ENCODE measurements at places on chromosomes 12 and 14. TPM values are rescaled to one million over a fixed set of nuclear protein-coding genes. Genes with fewer than 3 reads are reported as not detected.
A peak's percentile ranks its signal among the peaks of the same experiment; 100 is the strongest.

SLC25A47 gene
- total RNA-seq: not detected

CCDC38 gene
- not detected for total RNA-seq

ANKS1B gene
- total RNA-seq: not detected

P2RX7 gene
- 6.3 TPM for total RNA-seq

PRORP gene
- 37.9 TPM for total RNA-seq

OASL gene
- total RNA-seq: 13.4 TPM

CPNE8 gene
- total RNA-seq: 3.5 TPM

OR4K13 gene
- not detected for total RNA-seq

OTX2 gene
- not detected for total RNA-seq

PPFIA2 gene
- not detected for total RNA-seq

ZFHX2 gene
- total RNA-seq: 0.57 TPM

DNA sequence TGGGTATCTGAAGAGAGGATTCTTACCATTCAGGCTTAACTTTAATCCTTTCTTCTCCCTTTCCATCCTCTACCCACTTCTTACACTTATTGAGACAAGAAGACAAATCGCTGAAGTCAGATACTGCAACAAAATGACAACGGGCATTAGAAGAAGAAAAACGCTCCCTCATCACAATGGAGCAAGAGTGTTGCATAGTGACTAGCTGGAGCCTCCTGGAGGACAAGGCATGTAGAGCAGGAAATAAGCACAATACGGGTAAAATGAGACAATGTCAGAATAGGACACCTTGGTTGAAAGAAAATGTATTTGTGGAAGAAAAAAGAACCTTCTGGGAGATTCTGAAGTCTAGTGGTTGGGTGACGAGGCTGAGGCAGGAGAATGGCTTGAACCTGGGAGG lies 501.0 kb downstream of the RERGL start:
- DNase-seq: no peak

DNA sequence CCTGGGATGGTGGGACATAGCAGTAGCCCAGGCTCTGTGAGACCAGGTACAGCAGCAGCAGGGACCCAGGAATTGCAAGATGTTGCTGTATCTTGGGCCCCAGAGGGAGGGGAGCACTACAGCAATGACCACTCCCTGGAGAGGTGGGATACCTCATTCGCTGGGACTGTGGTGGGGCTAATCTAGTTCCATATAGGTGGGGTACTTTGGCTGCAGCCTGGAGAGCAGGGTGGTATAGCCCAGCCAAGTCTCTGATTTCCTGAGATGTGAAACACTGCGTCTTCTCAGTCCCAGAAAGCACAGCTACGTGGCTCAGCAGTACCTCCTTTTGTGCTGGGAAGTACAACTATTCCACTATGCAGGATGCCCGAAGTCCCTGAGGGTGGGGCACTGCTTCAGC lies 163.7 kb upstream of the ARHGAP5 start:
- DNase-seq: no peak

DNA sequence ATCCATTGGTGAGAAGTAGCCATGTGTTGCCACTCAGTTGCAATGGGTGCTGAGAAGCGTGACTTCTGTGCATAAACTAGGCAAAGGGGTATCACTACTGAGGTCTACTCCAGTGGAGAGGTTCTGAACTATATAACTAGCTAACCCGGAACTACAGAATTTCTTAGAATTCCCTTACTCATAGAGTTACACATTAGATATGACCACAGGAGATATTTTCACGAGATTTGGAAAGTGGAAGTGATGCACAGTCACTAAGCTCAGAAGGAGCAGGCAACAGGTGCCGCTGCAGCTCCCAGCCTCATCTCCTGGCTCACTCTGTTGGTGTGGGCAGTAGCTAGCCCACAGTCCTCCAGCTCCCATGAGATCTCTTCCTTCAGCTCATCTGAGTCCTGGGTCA lies 136.6 kb downstream of the SSPN start:
- DNase-seq: no peak

DNA sequence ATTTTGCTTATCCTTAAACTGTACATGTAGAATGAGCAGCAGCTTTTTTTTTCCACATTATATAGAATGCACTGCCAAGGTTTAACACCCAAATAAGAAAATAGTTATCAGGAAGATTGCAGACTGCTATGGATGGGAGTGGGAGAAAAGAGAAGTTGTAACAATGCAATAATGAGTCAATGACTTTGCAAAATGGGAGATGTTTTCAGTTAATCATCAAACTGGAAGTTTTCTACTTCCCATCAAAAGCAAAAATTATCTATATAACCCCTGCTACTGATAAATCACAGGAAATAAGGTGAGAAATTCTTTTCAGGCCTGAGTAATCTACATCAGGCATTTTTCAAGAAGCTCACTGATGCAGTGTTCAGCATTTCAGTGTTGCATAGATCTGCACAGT lies 309.1 kb downstream of the GXYLT1 start:
- no peak for DNase-seq

DNA sequence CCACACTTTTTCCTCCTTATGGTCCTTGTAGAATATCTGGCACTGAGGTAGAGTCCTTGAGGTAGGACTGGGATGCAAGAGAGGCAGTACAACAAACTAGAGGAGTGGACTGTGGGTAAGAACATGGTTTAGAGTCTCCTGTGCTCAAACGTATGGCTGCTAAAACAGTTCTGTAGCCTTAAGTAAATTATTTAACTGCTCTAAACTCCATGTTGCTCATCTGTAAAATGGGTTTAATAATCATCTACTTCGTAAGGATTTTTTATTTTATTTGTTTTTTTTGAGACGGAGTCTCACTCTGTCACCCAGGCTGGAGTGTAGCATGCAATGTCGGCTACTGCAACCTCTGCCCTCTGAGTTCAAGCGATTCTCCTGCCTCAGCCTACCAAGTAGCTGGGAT lies 3.6 kb upstream of the COPZ1 start:
- no peak for DNase-seq

DNA sequence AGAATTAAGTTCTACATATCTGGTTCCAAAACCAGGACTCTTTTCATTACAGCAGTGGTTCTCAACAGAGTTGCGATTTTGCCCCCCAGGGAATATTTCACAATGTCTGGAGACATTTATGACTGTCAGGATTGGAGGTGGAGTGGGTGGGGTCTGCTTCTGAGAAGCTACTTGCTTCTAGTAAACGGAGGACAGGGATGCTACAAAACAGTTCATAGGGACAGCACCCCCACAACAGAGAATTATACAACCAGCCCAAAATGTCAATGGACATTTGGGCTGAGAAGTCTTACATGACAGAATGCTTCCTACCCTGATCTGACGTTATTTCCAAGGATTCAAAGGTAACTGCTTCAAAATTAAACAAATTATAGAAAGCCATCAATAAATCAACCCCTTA lies 739 bp upstream of the SPATA7 start:
- no peak for DNase-seq

- no peak for DNase-seq
These were observed 135.8 kb downstream of the ITPR2 start for GRCh38 chr12:26697217-26697616.

- DNase-seq: peak; percentile 84
These were observed at the start of gene RIPK3 for GRCh38 chr14:24339284-24340151. RIPK3 (minus strand) TSS chr14:24339991; CDS start chr14:24339826, 165 bp downstream.

DNA sequence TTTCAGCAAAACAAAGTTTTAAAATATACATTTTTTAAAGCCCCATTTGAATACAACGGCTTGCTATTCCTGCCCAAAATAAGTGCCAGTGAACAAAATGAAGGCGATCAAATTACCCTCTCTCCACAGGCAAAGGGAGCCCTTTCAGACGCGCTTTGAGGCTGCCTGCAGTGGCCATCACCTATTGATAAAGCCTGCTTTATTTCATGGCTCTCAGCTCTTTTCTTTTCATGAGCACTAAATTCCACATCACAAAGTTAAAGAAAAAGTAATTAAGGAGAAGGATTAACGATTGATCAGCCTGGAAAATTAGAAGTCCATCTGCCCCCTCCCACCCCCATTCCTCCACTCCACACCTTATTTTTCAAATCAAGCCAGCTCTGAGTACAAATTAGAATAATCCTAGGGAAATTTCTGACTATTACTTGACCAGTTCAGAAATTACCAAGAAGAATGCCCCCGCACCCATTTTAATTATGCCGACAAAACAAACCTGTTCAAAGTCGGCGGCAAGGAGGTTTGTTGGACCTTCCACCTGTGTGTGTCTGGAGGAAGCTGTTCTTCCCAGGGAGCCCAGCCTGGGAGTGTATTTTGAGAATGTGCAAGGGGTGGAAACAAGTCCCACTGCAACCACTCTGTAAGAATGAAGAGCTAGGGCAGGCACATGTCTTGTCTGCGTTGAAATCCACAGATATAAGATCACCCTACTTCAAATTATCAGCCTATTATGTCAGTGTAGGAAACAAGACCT lies 64.2 kb upstream of the RIC8B start:
- DNase-seq: no peak

- DNase-seq: no peak
These were observed 87.7 kb downstream of the SAMD4A start for GRCh38 chr14:54654605-54655004.

- DNase-seq: no peak
These were observed 23.6 kb upstream of the BLTP3B start for GRCh38 chr12:100166232-100166631.

GRCh38 chr12:113058553-113058952 lies 2.0 kb downstream of the DTX1 start:
- DNase-seq: no peak

- DNase-seq: no peak
These were observed 44.4 kb upstream of the GSG1 start for GRCh38 chr12:13147688-13148484.

- DNase-seq: peak; percentile 33
These were observed 35.7 kb downstream of the DCAF5 start for GRCh38 chr14:69117020-69117767.

GRCh38 chr14:88590173-88590572 lies 27.3 kb downstream of the ZC3H14 start:
- DNase-seq: no peak

DNA sequence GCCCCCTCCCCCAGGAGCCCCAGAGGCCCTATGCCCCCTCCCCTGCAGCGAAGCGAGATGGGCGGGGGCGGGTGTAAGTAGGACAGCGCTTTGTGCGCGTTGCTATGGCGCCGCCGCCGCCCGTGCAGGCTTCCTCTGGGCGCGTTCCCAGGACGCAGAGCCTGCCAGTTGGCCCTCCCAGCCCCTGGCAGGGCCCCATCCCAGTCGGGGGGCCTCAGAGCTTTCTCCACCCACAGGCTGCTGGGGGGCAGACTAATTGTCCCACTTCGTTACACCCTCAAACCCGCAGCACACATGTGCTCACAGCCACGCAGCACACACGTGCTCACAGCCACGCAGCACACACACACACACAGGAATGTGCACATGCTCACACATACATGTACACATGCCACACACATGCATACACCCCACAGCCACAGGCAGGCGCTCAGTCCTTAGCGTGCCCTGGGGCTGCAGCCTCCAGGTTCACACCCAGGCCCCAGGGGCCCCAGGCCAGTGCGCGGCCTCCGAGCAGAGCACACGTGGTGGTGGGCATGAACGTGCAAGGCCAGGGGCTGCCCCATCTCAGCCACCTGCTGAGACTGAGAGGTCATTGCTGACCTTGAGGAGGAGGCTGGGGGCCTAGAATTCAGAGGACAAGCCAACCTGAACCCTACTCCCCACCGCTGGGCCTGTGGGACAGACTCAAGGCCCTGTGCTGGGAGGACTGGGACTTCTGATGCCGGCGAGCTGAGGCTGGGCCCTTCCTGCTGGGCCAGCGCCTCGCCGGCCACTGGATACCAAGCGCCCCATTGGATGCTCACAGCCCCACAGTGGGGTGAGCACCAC lies 15.6 kb downstream of the TRMT61A start:
- DNase-seq: no peak

DNA sequence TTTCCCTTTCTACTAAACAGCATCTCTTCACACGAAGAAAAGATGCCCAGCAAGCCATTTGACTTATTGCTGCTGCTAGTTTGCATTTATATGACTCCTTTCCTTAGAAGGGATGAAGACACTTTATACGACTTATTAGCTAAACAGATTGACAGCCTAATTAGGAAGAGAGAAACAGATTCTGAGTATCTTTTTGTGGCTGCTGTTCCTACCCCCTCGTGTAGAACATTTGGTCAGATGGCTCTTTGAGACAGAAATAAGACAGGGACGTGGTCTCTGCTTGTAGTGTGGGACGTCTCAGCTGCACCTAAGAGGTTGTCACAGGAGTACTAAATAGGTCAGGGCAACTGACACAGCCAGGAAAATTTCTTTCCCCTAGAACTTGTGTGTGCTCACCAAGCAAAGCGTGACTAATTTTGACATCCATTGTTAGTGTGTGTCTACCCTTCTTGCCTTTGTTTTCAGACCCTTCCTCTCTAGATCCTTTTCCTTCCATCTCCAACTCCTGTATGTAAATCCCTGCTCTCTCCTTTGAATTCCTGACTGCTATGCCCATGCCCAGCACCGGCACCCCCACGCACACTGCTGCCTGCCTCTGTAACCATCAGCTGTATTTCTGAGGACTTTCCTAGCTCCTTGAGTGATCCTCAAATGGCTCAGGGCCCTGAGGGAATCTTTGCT lies 83.2 kb downstream of the DAD1 start:
- no peak for DNase-seq

GRCh38 chr12:94718114-94718513 lies 67.8 kb upstream of the TMCC3 start:
- no peak for DNase-seq

DNA sequence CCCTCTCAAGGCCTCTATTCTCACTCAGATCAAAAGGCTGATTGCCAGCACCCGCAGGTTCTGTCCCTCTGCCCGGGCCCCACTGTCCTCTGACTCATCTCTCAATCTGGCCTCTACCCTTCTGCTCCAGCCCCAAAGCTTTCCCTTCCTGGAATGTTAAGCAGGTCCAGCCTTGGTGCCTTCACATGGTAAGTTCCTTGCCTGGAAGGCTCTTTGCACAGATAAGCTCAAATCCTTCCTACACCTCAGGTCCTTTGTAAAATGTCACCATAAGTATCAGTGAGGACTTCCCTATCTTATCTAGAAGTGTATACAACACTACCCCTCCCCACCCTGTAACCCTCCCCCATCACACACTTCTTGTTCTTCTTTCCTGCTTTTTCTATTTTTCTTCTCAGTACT lies 22.2 kb downstream of the LPCAT3 start:
- DNase-seq: no peak

DNA sequence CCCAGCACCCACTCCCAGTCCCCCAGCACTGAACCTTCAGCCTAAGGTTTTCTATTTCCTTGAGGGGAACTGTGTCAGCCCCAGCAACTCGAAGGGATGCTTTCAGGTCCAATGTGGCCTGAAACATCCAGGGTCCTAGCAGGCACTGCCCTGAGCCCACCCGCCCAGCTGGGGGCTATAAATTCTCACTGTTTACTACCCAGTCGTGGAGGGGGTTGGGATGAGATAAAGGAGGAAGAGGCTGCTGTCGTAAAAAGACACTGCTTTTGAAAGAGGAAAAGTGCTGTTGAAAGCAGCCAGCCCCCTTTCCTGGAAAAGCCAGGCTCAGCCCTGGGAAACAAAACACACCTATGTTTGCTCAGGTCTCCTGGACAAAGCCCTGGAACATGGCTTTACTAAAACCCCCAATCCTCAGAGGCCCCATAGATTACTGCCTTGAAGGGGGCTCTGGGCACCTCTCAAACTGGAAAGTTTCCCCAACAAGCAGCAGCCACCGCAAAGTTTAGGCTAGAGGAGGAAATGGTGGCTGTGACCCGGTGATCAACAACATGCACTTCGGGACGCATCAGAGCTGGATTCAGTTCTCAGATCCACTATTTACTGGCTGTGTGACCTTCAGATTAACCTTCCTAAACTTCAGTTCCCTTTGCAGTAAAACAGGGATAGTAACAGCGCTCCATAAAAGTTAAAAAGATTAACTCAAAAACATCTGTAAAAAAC lies 51.0 kb downstream of the ACTN1 start:
- DNase-seq: peak; percentile 56
